ENCODE measurements at places on chromosomes 4 and X. TPM values are rescaled to one million over a fixed set of nuclear protein-coding genes. Genes with fewer than 3 reads are reported as not detected.

Gene VCX3A
- not detected for polyA plus RNA-seq

Gene MMRN1
- not detected for polyA plus RNA-seq

Gene SPANXN2
- polyA plus RNA-seq, result not detected

Gene MMGT1
- 10.4 TPM for polyA plus RNA-seq

Gene ABLIM2
- 0.94 TPM for polyA plus RNA-seq

Gene SLIT2
- polyA plus RNA-seq, result 7.5 TPM

Gene YIPF7
- not detected for polyA plus RNA-seq

Gene FAM9C
- polyA plus RNA-seq, result not detected

Gene PABPC4L
- 0.18 TPM for polyA plus RNA-seq

Gene CFAP99
- not detected for polyA plus RNA-seq

Gene SHOX
- not detected for polyA plus RNA-seq

Gene PPP4R3C
- not detected for polyA plus RNA-seq

Measured in keratinocyte (primary cell).